NCI-H1436 (cell line): ENCODE measurements at places on chromosomes 3 and 15.

DNA sequence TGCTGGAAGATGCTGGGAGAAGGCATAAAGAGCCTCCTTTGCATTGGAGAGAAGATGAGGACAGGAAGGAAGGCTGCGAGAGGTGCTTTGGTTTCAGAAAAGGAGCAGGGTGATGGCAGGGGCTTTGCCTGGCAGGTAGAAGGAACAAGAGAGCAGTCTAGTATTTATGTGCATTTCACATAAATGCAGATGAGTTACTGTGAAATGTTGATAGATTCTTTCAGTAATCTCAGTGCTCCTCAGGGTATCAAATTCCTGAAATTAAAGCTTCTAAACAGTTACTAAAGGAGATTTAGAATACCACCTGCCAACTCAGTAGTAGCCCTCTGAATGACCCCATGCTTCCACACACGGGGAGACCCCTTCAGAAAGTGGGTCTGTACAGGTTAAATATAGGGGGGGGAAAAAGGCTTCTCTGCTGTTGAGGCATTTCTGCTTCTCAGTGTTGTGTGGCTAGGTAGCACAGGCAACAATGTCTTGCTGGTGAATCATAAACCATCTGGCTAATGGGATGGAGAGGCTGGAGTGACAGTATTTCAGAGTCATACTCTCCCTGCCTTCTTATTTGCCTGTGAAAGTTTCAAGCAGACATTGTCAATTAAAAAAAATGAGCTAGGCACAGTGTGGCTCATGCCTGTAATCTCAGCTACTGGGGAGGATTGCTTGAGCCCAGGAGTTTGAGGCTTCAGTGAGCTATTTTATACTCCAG lies 14.3 kb upstream of the FBXL22 start:
- no peak for DNase-seq

DNA sequence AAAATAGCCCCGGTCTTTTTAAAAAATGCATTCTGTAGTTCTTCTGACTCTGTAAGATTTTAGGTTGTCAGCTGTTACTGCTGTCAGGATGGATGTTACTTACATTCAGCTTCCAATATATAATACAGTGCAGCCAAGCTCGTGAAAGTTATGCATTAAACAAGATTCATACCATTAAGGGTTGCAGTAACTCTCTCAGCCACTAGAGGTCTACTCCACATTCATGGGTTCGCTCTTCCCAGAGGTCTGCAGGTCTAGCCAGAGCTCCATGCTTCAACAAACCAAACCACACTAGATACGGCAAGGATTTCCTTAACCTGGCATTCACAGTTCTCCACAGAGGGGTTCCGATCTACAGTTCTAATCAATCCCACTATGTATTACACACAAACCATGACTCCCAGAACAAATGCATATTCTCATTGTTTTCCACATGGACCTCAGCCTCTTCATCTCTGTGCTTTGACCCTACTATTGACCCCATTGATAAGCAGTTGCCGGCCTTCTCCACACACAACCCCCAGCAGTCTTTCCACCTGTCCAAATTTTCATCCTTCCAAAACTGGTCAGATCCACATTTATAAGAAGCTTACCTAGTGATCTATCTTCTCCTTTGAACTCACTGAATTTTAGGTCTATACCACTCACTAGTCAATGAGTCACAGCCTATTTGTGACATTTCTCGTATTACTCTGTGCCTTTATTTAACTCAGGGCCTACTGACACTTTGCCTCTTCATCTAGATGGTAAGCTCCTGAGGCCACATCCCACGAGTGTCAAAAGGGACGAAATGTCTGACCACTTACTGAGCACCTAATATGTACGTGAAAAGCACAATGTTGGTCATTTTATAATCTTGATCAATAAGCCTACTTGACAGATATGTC lies 33.7 kb downstream of the RORA start:
- no peak for DNase-seq

GRCh38 chr15:89654847-89655805 lies at the start of gene KIF7:
KIF7 (minus strand) TSS chr15:89655467; CDS start chr15:89652930, 2,537 bp downstream.
- peak; percentile 30 for DNase-seq

- DNase-seq = no peak
These were observed 33.3 kb downstream of the EDEM1 start for GRCh38 chr3:5220667-5221431.

- DNase-seq = no peak
These were observed 52.5 kb upstream of the CORO2B start for GRCh38 chr15:68526269-68526668.

GRCh38 chr3:56812754-56813652 lies 11.3 kb upstream of the ARHGEF3 start:
- no peak for DNase-seq

DNA sequence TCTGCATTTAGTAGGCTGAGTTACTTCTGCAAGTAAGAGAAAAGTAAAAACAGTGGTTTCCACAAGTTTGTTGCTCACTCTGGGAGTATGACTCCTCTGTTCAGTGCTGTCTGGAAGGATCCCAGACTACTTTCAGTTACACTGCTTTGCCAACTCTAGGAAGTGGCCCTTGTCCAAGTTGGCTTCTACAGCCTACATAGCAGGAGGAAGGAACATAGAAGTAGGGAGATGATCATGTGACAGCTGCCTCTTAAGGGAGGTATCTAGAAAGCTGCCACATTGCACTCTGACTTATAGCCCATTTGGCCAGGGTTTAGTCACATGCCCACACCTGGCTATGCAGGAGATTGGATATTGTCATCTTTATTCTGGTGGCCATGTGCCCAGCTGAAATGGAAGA lies 298.1 kb downstream of the NSUN3 start:
- no peak for DNase-seq

- DNase-seq = peak; percentile 80
These were observed 35.5 kb upstream of the PLCL2 start for GRCh38 chr3:16849229-16849628.

GRCh38 chr3:84893211-84893610 lies 65.6 kb upstream of the CADM2 start:
- DNase-seq = no peak

GRCh38 chr3:154584974-154585373 lies 155.0 kb upstream of the GPR149 start:
- DNase-seq = no peak

- DNase-seq = no peak
These were observed 89.9 kb downstream of the CCNL1 start for GRCh38 chr3:157069846-157070677.

GRCh38 chr3:116005404-116005803 lies 382.1 kb downstream of the GAP43 start:
- DNase-seq = peak; percentile 87

GRCh38 chr3:79767194-79767904 lies 449 bp downstream of the ROBO1 start:
- no peak for DNase-seq

- DNase-seq = no peak
These were observed 155.5 kb upstream of the TMC3 start for GRCh38 chr15:81529481-81529880.

DNA sequence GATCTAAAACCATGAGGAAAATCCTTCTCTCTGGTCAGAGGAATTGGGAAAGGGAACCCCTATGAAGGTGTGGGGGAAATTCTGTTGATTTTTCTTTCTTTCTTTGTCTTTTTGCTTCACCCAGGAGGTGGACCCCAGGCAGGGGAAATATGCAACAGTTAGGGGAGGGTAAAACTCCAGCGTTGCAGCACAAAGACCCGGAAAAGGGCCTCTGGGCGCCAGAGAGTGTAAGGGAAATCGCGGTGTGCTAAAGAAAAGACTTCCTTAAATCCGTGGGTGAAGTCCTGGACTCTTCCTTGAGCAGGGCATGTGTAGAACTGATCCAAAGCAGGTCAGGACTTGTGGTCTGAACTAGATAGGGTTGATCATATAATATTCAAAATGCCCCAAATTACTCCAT lies 11.1 kb upstream of the TBC1D21 start:
- DNase-seq = no peak

DNA sequence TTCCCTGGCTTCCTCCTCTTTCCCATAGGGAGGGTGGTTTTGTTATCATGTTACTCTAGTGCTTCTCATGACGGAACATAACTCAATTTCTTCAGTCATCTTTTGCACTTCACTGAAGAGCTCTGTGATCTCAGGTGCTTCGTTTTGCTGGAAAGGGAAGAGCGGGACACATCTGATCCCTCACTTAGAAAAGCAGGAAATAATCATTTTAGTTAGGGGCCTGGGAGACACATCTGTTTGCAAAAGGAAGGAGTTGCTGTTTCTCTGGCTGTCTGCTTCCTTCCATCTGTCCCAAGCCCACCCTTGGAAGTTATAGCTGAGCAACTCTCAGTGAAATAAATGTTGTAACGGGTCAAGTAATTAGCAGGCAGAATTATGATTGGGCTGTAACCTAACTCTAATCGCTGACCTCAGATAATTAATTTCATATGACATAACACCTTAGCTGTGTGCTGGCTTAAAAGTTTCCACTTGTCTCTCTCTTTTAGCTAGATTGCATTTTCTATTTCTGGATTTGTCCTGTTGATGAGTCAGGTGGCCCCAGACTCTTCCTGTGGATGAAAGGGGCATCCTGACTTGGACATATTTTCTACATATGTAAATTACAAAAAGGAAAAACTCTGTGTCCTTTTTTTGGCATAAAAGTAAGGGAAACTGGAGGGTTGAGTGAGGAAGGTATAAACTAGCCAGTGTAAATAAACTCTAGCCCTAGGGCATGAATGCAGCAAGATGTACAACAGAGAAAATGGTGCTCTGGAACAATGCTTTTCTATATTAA lies 11.0 kb upstream of the FILIP1L start:
- no peak for DNase-seq

DNA sequence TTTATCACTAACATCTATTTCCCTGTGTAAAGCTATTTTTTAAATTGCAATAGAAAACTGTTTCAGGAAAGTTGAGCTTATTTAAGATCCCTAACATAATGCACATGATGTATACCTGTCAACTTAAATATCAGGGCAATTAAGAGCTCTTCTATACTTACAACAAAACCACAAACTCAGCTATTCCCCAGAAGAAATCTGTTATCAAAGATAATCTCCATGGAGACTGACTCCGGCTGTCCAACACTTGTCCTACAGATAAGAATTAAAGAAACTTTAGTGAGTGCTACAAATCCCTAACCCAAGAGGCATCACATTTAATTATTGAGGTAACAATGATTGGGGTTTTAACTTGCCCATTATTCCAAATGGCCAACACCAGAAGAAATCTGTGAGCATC lies 3.4 kb downstream of the SELENOK start:
- no peak for DNase-seq

DNA sequence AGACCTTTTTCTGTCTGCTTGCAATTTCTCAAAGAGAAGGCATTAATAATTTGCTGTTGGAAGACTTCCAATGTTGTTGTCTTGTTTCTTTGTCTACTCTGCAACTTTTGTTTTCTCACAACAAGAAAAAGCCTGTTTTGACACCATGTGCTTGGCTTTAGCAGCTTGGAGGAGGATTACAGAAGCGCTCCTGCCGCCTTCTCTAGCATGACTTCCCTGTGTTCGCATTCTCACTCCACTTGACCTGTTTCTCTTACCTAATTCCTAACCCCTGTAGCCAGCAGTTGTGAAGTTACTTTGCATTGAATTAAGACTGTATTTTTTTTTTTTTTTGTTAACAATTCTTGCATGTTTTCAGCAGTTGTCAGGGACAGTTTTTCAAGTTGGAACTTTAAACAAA lies 235.3 kb upstream of the GOLIM4 start:
- DNase-seq = no peak

DNA sequence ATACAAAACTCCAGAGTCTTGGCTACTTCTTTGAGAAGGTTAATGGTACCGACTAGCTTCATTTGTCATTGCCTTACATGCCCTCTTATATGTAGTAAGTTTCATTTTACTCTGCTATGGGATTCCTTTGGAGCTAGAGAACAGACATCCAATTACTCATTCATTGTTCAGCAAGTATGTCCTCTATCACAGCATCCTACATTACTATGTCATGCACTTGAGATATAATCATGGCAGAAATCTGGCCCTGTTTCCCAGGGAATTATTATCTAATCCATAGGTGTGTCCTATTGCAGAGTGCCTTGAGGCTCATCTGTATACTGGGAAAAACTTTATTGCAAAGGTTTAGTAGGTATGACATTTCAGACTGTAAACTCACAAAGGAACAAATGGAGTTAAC lies 333.1 kb upstream of the NECTIN3 start:
- no peak for DNase-seq

- DNase-seq = no peak
These were observed 35.2 kb upstream of the ZNF609 start for GRCh38 chr15:64425221-64425620.

GRCh38 chr15:50906954-50907600 lies 1.4 kb upstream of the AP4E1 start:
- DNase-seq = no peak

GRCh38 chr3:186315581-186316354 lies 46.3 kb downstream of the DGKG start:
- no peak for DNase-seq

GRCh38 chr15:35058534-35059054 lies 26.5 kb downstream of the NANOGP8 start:
- no peak for DNase-seq

DNA sequence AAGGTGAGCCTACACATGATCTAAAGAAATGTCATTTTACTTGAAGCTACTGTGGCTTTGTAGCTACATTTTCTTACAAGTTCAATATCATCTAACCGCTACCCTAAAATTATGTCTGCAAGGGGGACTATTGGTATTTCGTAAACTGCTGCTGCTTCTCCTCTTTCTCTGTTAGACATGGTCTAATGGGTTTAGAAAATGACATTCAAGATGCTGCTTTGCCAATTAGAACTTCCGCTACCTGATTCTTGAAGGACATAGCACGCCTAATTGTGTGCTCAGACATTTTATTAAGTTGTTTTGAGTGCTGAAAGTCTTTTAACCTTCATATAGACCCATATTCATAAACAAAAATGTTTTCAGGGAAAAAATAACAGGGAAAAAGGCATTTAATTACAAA lies 283.7 kb upstream of the ICE2 start:
- no peak for DNase-seq

DNA sequence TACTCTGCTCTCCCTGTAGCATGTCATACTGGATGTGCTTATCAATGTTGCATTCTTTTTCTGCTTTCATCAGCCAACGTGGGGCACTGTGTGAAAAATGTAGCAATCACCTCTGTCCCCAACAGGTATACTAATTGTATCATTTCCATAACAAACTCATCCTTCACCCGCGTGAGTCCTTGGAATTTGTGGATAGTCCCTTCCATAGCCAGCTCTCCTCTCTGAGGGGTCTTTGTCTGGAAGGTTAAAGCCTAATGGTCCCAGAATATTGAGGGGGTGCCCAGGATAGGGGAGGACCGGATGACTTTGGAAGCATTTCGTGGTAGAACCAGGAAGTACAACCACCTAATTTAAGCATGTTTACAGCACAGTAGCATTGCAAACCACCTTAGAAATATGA lies 124.6 kb downstream of the FOXB1 start:
- DNase-seq = no peak

DNA sequence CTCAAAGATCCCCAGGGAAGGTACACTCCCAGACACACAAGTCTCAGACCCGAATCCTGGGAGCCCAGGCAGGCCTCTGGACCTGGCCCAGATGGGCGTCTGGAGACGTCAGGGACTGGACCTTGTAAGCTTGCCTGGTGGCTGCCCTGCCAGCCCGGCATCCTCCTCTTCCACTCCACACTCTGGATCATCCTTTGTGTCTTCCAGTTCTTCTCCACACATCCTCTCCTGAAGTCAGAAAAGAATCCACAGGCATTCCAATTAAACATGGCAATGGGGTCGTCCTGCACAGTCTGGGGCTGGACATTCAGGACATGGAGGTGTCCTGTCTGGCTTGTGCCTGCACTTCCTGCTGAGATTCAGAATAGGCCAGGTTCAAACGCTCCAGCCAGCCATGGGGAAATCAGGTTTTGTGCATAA lies 208.8 kb upstream of the IGF1R start:
- no peak for DNase-seq
